ENCODE measurements at places on chromosomes 4 and X. TPM values are rescaled to one million over a fixed set of nuclear protein-coding genes. Genes with fewer than 3 reads are reported as not detected.
A peak's percentile ranks its signal among the peaks of the same experiment; 100 is the strongest.

- H3K27ac ChIP-seq, result no peak overlapping the region
- peak; percentile 12 for DNase-seq
- no peak overlapping the region for H3K4me3 ChIP-seq
- no peaks in the 10 kb centered on the region for H3K36me3 ChIP-seq
- no peaks in the 10 kb centered on the region for H3K27me3 ChIP-seq
These were observed 60.9 kb downstream of the UGT8 start for GRCh38 chr4:114659386-114660008.

GRCh38 chr4:59987289-59987688 lies 1212.8 kb upstream of the ADGRL3 start:
- H3K27ac ChIP-seq, result no peak overlapping the region
- no peak for DNase-seq
- H3K27me3 ChIP-seq, result no peaks in the 10 kb centered on the region
- no peaks in the 10 kb centered on the region for H3K36me3 ChIP-seq
- H3K4me1 ChIP-seq, result no peaks in the 10 kb centered on the region

Gene COX7B2
- not detected for total RNA-seq

DNA sequence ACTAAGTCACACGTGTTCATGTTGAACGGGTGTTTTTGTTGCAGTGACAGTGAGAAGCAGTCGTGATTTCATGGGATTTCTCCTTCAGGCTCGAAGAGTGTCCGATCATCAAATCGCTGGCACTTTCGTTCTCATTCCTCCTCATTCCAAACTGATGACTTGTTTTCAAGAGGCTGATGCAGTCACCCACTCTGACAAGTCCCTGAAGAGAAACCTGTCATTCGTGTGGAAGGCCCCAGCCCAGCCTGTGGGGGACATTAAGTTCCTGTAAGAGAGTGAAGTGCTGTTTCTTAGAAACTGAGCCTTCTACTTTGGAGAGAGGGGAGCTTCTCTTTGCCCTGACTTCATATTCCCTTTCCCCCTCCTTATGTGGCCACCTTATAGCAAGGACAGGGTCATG lies 8.0 kb downstream of the REELD1 start:
- no peak overlapping the region for H3K27ac ChIP-seq
- no peak for DNase-seq
- H3K4me1 ChIP-seq, result peaks cover 7% of the 10 kb centered on the region
- no peak overlapping the region for H3K4me3 ChIP-seq

GRCh38 chr4:99855678-99856077 lies 38.5 kb downstream of the LAMTOR3 start:
- H3K27me3 ChIP-seq, result peaks cover 9% of the 10 kb centered on the region
- H3K27ac ChIP-seq, result no peak overlapping the region
- H3K4me3 ChIP-seq, result no peak overlapping the region
- DNase-seq, result no peak
- H3K36me3 ChIP-seq, result no peaks in the 10 kb centered on the region

Gene MAGEB10
- not detected for total RNA-seq

Gene SLC16A2
- 6.1 TPM for total RNA-seq

GRCh38 chr4:53706422-53707032 lies 115.2 kb upstream of the LNX1 start:
- H3K4me3 ChIP-seq, result no peak overlapping the region
- H3K27ac ChIP-seq, result no peak overlapping the region
- DNase-seq, result no peak

DNA sequence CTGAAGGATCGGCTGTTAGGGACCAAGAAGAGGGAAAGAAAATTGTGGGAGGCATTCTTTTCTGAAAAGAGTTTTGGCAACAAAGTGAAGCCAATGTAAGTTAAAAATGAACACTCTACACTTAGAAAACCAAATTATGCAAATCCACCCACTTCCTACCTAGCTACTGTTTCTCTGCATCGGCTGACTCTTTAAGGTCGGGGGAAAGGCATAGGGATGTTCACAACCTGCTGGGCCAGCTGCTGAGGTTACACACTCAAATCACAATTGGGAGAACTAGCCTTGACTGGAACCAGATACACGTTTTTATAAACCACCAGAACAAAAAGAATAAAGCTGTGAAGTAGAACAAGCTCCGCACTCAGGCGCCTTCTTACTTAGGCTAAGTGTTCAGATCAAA lies 165.7 kb downstream of the LDB2 start:
- no peak overlapping the region for H3K4me3 ChIP-seq
- DNase-seq, result no peak
- peaks cover 6% of the 10 kb centered on the region for H3K36me3 ChIP-seq
- H3K27me3 ChIP-seq, result no peaks in the 10 kb centered on the region
- no peak overlapping the region for H3K27ac ChIP-seq

DNA sequence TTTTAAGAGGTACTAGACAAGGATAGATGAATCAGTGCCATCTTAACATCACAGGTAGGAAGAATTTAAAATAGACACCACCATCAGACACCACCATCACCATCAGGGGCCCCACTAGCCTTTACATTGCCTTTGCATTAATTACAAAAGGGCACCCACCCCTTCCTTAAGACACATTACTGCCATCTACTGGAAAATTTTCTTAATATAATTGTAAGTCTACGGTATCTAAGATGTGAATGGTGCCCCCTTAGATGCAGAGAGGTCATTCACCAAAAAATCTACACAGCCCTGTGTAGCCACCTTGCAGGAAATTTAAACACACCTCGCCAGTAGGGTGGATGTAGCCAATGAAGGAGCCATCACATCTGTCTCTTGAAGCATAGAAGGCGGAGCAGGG lies 184.1 kb downstream of the MID1IP1 start:
- H3K27ac ChIP-seq, result no peak overlapping the region
- no peaks in the 10 kb centered on the region for H3K4me1 ChIP-seq
- no peak overlapping the region for H3K4me3 ChIP-seq
- no peaks in the 10 kb centered on the region for H3K36me3 ChIP-seq
- H3K27me3 ChIP-seq, result no peaks in the 10 kb centered on the region
- DNase-seq, result no peak

DNA sequence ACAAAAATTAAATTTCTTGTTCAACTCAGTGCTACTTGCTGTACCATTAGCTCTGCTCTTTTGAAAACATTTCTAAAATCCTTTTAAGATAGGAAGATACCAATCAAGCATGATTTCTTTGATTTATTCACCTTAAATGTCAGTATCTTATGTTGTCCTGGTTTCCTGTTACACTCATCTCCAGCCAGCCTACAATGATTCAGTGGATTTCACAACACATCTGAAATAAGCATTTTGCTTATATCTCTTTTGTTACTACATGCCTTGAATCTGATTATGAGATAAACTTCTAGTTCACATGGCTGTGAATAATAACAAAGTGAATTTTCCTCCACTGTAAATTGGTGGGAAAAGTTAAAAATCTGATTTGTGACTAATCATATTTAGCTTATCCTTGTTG lies 112.5 kb upstream of the BMP3 start:
- no peak for DNase-seq
- no peaks in the 10 kb centered on the region for H3K36me3 ChIP-seq
- H3K4me3 ChIP-seq, result no peak overlapping the region
- H3K4me1 ChIP-seq, result no peaks in the 10 kb centered on the region
- no peaks in the 10 kb centered on the region for H3K27me3 ChIP-seq
- H3K27ac ChIP-seq, result no peak overlapping the region

DNA sequence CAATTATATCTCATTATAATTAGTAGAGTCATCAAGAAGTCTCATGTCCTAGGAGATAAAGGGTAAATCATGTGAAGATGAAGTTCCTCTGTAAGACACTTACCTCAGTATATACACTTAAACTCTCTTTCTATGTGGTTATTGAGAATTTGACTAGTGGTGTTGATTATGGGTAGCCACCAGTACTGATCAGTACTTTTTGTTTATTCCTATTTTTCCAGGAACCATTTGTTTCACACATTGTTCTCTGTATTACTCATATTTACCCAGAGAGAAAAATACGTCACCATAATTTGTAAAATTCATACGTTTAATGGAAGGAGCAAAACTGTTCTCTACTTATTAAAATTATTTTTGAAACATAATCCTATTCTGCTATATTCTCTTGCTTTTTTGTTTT lies 55.8 kb upstream of the PRDM8 start:
- no peak for DNase-seq
- no peaks in the 10 kb centered on the region for H3K27me3 ChIP-seq
- no peaks in the 10 kb centered on the region for H3K36me3 ChIP-seq
- no peaks in the 10 kb centered on the region for H3K4me1 ChIP-seq
- no peak overlapping the region for H3K4me3 ChIP-seq

DNA sequence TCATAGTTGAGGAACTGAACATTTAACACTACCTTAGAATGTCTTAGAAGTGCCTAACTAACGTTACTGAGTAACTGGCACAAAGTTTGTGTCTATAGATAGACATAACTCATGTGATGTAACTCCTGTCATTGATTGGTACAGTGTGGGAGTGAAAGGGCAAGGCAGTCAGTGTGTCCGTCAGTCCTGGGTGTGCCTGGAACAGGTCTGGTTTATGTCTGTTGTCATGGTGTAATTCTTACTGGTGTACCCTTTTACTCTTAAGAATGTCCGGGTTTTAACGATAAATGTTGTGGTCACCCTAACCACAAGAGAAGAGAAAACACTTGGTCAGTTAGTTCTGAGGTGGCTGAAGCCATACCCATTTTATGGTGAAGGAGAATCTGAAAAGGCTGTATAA lies 93.1 kb upstream of the ESX1 start:
- H3K36me3 ChIP-seq, result no peaks in the 10 kb centered on the region
- H3K27ac ChIP-seq, result no peak overlapping the region
- H3K4me3 ChIP-seq, result no peak overlapping the region
- no peaks in the 10 kb centered on the region for H3K4me1 ChIP-seq
- DNase-seq, result no peak

Gene IRF2
- 25.9 TPM for total RNA-seq

DNA sequence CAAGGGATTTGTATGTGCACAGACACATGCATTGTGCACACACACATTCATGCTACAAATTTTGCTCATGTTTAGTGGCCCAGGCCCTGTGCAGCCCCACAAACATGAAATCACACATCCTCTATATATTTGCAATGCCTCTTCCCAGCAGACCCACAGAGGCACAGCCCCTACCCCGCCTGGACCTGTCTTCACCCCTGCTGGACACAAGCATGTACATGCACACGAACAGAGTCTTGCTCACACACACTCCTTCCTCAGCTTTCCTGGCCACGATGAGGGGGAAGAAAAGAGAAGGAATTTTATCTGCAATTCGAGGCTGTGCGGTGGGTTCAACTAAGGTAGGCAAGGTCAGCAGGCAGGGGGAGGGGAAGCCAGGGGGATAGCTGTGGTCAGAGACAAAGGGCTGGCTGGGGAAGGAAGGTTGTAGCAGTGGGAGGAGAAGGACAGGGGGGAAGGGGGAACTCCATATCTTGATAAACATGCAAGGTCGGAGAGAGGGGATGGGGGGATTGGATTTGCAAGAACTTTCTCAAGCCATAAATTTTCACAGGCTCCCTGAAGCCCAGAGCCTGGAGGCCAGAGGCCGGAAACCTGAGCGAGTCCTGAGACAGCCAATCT lies 156.4 kb downstream of the EFNB1 start:
- no peaks in the 10 kb centered on the region for H3K36me3 ChIP-seq
- H3K27ac ChIP-seq, result no peak overlapping the region

- H3K36me3 ChIP-seq, result no peaks in the 10 kb centered on the region
- no peak for DNase-seq
- peak overlapping the region; percentile 78 for H3K27ac ChIP-seq
- H3K4me1 ChIP-seq, result peaks cover 38% of the 10 kb centered on the region
- no peaks in the 10 kb centered on the region for H3K27me3 ChIP-seq
These were observed 13.0 kb upstream of the SEPSECS start for GRCh38 chr4:25172961-25173915.

DNA sequence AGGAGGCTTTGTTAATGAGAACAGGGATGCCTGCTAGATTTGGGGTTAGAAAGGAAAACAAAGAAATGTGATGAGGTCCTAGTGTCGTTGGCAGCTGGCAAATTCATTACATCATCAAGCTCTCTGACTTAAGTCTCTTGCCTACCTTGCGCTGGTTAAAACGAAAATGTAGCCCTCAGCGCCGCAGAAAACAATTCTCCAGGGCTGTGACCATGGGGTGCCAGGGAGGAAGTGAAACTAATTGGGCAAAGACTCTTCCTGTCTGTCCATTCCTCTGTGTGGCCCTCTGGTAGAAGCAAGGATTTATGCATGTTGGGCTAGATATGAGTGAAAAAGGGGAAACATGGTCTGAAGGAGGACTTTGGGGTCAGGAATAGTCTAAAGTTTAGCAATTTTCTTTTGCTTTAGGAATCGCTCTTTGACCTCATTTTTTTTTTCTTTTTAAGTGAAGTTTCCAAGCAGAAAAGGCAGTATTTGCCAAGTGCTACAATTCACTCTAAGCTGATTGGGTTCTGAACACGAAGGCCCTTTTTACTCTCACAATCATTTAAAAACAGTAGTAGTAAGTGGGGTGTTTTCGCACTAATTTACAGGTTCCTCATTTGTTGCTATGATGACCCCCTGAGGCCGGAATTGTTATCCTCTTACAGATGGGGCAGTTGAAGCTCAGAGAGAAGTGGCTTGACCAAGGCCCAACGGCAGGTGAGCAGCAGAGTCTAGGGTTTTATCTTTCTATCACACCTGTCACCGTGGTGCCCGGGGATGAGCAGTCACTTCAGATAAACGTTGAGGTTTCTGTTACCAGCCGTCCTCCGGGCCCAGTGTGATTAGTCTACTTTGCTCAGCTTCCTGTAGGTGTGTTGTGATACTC lies 27.3 kb upstream of the CHRNA9 start:
- H3K36me3 ChIP-seq, result no peaks in the 10 kb centered on the region
- peak; percentile 18 for DNase-seq
- peaks cover 4% of the 10 kb centered on the region for H3K4me1 ChIP-seq
- peak overlapping the region; percentile 3 for H3K27ac ChIP-seq

Gene LPAR4
- 0.36 TPM for total RNA-seq

- H3K27me3 ChIP-seq, result no peaks in the 10 kb centered on the region
- H3K36me3 ChIP-seq, result no peaks in the 10 kb centered on the region
- no peaks in the 10 kb centered on the region for H3K4me1 ChIP-seq
- H3K27ac ChIP-seq, result no peak overlapping the region
These were observed 228.8 kb downstream of the SPCS3 start for GRCh38 chr4:176548571-176548970.

Gene SLC10A4
- not detected for total RNA-seq

DNA sequence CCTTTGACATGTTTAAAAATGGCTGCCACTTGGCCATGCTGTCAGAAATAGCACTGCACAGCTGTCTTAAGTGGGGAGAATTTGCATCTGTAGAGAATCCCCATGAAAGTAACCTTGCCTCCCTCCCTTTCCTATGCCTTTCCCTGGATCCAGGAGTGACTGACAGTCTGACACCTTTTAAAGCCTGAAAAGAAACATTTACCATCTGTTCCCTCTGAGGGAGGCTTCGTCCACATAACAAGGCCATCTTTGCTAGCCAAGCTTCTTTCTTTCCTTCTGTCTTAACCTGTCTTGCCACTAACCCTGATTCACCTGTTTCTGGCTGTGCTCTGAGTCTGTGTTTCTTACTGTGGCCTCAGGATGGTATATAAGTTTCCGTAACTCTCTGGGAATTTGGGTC lies 21.3 kb upstream of the AADAT start:
- no peak for DNase-seq
- H3K4me1 ChIP-seq, result no peaks in the 10 kb centered on the region
- peaks cover 17% of the 10 kb centered on the region for H3K27me3 ChIP-seq

DNA sequence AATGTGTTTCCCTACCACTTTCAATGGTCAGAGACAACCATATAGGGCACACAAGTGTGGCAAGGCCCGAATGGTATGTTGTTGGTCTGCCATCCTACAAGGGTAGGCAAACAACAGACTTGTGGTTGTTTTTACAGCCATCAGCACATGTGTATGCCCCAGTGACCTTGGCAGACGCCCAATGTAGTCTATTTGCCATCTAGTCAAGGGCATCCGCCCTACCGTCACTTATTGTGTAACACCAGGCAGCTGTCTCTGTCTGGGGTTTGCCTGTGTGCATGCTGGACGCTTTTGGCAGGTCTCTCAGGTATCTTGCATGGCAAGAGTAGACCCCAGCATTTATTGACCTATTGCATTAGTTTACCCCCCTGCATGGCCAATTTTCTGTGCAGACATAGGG lies 1145.5 kb upstream of the POU3F4 start:
- no peaks in the 10 kb centered on the region for H3K27me3 ChIP-seq
- H3K4me3 ChIP-seq, result no peak overlapping the region
- no peak overlapping the region for H3K27ac ChIP-seq
- no peaks in the 10 kb centered on the region for H3K4me1 ChIP-seq

Gene MAGED4B
- 1.5 TPM for total RNA-seq

Gene BTK
- 1.3 TPM for total RNA-seq

Data from left ventricle myocardium inferior (tissue), 1 donor.